Fibroblast of skin of right quadriceps (primary cell): ENCODE measurements at places on chromosomes 5 and 9.

DNA sequence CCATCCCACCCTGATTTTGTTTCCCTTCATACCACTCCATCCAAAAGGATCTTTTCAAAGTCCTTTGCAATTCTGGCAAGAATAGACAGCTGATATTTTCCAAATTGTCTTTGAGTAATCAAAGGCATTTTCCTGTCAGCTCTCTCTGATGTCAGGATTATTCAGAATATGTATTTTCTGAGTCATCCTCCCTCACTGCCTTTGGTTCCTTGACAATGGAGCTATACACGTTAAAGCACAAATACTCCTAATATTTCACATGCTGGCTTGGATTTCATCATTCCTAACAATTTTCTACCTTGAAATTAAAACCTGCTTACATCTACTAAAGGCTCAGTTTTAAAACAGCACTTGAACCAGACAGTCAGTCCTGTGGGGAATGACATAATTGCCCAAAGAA, 379.4 kb downstream of the GADD45G start:
- peak; percentile 76 for DNase-seq

DNA sequence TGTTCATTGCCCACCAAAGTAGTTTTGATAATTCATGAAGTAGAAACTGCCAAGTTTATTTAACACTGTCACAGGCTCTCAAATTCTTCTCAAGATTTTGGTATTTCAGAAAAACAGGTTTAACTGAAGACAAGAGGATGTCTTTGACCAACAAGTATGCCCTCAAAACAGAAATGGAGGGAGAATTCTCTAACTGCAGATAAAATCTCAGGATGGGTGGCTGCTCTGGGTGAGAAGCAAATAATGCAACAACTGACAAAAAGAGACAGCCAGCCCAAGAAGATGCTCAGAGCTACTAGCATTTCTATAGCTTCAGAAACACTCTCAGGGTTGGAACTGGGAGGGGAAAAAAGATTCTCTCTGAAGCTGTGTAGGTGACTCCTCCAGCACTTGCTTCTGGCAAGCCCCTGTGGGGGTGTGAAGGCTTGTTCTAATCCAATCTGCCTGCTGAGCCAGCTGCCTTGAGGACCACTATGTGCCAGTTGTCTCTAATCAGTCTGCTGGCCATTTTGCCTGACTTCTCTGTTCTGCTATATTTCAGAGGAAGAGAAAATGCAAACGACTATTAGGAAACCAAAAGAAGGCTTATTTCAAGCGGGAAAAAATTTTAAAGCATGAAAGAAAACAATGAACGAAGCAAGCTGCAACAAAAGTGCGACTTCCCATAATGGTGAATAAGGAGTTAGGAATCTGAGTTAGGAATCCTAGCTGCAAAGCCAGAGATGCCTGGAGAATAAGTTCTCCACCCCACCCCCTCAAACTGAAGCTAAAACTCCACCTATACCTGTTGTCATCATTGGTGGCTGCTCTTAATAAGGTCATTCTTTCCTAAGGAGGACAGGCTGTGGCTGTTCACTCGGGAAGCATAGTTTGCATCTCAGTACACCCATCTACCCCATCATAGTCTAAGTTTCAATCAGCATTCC, 147.5 kb downstream of the GNAQ start:
- DNase-seq = peak; percentile 61

DNA sequence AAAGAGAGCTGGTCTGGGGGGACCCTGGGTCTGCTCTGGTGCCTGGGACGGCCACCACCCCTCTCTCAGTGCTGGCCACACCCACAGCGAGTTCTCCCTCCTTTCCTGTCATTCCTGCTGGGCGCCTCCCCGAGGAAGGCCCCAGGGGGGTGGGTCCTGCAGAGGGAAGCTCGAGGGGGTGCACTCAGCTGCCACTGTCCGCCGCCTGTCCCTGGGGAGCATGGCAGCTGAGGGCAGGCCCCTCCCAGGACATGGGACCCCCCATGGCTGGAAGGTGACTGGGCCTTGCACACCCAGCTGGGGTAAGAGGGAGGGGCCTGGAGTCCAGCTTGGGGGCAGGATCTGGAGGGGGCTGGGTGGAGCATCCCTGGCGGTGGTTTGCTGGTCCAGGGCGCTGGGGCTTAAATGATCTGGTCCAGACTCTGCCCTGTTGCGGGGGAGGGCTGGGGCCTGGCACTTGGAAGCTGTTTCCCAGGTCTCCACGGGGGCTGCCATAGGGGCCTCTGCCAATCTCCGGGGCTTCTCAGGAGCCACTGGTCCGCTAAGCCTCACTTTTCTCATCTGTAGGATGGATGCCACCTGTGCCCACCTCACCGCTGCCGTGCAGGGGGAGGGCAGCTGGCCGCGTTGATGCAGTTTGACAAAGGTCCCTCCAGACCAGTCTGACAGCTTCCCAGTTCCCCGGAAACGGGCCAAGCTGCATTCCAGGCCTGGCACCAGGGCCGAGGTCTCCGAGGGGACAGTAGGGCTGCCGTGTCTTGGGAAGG, 6.0 kb upstream of the SLC2A6 start:
- DNase-seq = no peak

- no peak for DNase-seq
These were observed 18.7 kb downstream of the INIP start for GRCh38 chr9:112699230-112699629.

DNA sequence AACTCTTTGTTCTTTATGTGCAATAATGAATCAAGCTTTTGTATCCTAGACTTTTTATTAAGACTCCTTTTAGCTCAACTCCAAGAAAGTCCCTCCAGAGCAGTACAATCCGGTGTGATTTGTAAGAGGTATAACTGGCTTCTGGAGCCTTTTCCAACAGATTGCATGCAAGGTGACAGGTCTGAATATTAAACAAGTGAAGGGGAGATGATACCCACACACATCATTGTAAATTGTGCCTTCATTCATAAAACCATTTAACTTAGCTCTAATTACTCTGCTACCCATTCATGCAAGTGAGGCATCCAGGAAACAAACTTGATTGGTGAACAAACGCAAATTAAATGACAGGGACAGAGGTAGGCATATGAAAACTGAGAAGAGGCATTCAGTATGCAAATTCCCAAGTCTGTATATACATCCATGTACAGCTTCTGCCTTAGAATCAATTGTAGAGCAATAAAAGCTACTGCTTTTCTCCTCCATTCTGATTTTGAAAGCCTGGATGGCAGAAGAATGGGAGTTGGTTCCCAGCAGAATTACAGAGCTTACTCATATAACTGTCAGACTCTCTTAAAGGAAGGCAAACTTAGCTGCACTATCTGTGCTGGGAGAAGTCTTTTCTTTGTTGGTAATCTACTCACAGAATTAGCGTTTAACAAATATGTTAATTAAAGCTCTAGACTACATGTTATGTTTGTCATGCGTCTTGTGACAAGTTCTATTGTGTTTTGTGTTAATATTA, 261.0 kb upstream of the CDH6 start:
- no peak for DNase-seq

DNA sequence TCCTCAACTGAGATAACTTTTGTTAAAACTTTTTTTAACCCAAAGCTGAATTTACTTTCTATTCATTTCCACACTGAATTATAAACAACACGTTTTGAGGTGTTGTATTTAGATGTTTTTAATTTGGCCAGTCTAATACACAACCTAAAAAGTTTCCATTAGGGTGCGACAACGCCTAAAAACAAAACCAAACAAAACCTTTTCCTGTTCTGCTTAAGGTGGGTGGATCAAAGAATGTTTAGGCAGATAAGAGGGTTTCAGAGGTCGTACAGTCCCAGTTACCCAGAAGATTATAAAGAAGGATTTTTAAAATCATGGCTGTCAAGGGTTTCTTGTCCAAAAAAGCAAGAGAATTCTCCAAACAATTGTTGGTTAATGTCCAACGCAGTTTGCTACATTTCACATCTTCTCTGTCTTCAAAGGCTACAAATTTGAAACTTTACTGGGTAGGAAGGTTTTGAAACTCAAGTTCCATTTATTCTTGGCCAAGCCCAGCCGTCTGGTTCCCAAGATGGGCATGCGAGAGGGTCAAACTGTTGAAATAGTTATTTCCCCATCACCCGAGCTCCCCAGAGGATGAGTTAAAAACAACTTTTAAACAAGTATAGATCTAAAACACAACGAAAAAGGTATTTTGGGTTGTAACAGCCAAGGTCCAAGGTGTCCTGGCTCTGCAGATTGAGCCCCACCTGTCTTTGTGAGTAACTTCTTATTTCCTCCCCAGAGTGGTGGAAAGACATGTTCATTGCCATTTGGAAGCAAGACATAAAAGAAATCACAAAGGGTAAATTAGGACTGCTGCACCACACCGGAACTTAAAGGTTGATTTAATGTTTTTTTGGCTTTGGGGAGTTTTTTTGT, 122.8 kb upstream of the MAP3K1 start:
- DNase-seq = no peak

DNA sequence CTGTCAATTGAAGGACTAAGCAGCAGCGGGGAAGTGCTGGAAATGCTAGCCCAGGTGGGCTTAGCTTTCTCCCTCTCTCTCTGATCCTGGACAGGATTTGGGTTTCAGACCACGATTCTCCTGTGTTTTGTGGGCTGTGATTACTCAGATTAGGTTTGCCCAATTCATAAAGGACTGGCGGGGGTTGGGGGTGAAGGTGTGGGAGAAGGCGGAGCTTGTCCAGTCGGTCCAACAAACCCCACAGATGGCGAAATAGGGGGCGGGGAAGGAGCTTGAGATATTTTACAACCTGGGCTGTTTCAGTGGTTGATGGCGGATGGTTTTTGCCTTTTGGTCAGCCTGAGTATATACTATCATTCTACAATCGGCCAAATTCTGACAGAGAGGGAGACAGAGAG, 35.2 kb downstream of the PCDHAC2 start:
- DNase-seq = no peak

- no peak for DNase-seq
These were observed 417.4 kb upstream of the RIOK2 start for GRCh38 chr5:97600486-97600885.

- DNase-seq = no peak
These were observed 1359.8 kb upstream of the CDH9 start for GRCh38 chr5:28398185-28398584.
